CD4-positive, alpha-beta T cell (primary cell): ENCODE measurements at places on chromosomes 6 and 20.

- DNase-seq = no peak
These were observed 111.4 kb downstream of the FYN start for GRCh38 chr6:111761783-111762312.

- no peak for DNase-seq
These were observed 16.4 kb downstream of the CST8 start for GRCh38 chr20:23507346-23507745.

DNA sequence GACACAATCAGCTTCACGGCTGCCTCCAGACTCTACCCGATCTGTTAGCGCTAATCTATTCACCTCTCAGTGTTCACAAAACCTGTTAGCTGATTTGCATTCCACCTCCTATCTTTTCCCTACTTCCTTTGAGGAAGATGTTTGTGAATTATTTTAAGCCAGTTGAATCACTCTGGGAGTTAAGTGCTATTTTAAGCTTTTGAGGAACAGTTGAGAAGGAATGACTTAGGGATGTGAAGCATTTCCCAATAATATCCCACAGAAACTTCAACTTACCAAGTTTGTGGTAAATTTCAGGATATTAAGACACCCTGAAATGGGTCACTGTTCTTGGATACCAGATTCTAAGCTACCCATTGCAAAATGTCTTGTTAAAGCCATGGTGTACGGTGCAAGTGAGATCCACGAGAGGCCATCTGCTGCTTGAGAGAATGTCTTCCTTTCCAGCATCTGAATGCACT, 145.2 kb upstream of the CITED2 start:
- no peak for DNase-seq

DNA sequence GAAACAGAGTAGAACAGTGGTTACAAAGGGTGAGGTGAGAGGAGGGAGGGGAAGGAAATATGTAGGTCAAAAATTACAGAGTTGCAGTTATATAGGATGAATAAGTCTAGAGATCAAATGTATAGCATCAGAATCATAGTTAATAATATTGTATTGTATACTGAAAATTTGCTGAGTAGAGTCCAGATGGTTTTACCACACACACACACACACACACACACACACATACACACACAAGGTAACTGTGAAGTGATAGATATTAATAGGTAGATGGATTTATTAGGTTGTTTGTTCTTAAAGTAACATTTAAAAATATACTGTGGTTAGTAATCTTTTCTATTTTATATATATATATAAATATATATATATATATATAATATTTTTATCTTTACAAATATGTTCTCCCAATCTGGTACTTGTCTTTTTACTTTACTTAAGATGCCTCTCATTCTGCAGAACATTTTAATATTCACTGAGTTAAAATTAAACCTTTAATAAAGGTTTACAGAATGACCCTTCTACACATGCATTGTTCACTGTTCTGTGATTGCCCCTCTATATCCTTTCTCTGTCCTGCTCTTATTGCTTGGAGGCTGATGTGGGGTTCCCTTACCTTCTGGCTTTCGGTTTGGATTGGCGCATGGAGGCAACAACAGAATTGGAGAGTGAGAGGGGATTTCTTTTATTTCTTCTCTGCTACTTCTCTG, 408 bp downstream of the PTCHD4 start:
- no peak for DNase-seq

DNA sequence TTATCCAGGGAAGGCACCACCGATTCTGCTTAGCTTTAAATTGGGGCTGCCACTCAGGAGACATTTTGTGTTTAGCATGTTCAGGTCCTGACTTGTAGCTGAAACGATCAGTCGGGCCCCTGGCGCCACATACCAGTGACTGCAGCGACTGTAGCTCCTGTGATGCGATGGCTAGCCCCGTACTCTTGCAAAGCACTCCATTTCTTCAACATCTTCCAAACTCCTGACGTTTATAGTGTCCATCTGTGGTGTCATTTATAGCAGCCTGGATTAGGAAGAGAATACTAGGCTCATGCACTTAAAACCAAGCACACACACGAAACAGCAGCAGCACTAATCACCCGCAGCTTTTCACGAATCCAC, 13.0 kb downstream of the POU3F2 start:
- DNase-seq = no peak
